ENCODE measurements at places on chromosomes 13 and 19. TPM values are rescaled to one million over a fixed set of nuclear protein-coding genes. Genes with fewer than 3 reads are reported as not detected.

MARCHF2 gene
- 37.5 TPM for total RNA-seq

PNMA8B gene
- 3.0 TPM for total RNA-seq

TNNT1 gene
- total RNA-seq = 5.4 TPM

C1QTNF9 gene
- not detected for total RNA-seq

GSX1 gene
- total RNA-seq = not detected

FXYD1 gene
- 18.8 TPM for total RNA-seq

ZNF682 gene
- total RNA-seq = 3.4 TPM

LYL1 gene
- 6.1 TPM for total RNA-seq

ACER1 gene
- total RNA-seq = not detected

ATP4A gene
- total RNA-seq = not detected

ZNF528 gene
- total RNA-seq = 6.6 TPM

ZNF888 gene
- total RNA-seq = 0.68 TPM

SYDE1 gene
- 54.3 TPM for total RNA-seq

EDNRB gene
- total RNA-seq = 2.6 TPM

PDX1 gene
- total RNA-seq = not detected

LGALS14 gene
- not detected for total RNA-seq

SCN1B gene
- 27.2 TPM for total RNA-seq

KLK3 gene
- total RNA-seq = not detected

LGALS16 gene
- total RNA-seq = not detected

RAB3D gene
- total RNA-seq = 9.9 TPM

TECR gene
- 61.5 TPM for total RNA-seq

ABHD8 gene
- 9.1 TPM for total RNA-seq

ANGPTL4 gene
- 34.0 TPM for total RNA-seq

MRPL54 gene
- total RNA-seq = 68.4 TPM

CBY2 gene
- total RNA-seq = not detected

RETN gene
- not detected for total RNA-seq

ATP11A gene
- 14.4 TPM for total RNA-seq

ATCAY gene
- not detected for total RNA-seq

ZNF865 gene
- total RNA-seq = 4.6 TPM

CASP14 gene
- not detected for total RNA-seq

OSCAR gene
- 2.3 TPM for total RNA-seq

OR10H1 gene
- not detected for total RNA-seq

OVOL3 gene
- total RNA-seq = not detected

CYP4F8 gene
- not detected for total RNA-seq

EDDM13 gene
- not detected for total RNA-seq

SPC24 gene
- 1.5 TPM for total RNA-seq

ZNF835 gene
- 0.93 TPM for total RNA-seq

ZNF799 gene
- total RNA-seq = 2.6 TPM

ZNF563 gene
- total RNA-seq = 3.7 TPM

ZNF780B gene
- total RNA-seq = 4.6 TPM

PTGIR gene
- total RNA-seq = 12.9 TPM

SLC46A3 gene
- 1.4 TPM for total RNA-seq

CCDC194 gene
- total RNA-seq = not detected

CRTC1 gene
- 4.0 TPM for total RNA-seq

THOP1 gene
- total RNA-seq = 53.5 TPM

DAND5 gene
- not detected for total RNA-seq

DCUN1D2 gene
- 16.3 TPM for total RNA-seq

ADM5 gene
- 0.12 TPM for total RNA-seq
